CD4-positive, CD25-positive, alpha-beta regulatory T cell (primary cell): ENCODE measurements at places on chromosomes 6 and 20.
A peak's percentile ranks its signal among the peaks of the same experiment; 100 is the strongest.

DNA sequence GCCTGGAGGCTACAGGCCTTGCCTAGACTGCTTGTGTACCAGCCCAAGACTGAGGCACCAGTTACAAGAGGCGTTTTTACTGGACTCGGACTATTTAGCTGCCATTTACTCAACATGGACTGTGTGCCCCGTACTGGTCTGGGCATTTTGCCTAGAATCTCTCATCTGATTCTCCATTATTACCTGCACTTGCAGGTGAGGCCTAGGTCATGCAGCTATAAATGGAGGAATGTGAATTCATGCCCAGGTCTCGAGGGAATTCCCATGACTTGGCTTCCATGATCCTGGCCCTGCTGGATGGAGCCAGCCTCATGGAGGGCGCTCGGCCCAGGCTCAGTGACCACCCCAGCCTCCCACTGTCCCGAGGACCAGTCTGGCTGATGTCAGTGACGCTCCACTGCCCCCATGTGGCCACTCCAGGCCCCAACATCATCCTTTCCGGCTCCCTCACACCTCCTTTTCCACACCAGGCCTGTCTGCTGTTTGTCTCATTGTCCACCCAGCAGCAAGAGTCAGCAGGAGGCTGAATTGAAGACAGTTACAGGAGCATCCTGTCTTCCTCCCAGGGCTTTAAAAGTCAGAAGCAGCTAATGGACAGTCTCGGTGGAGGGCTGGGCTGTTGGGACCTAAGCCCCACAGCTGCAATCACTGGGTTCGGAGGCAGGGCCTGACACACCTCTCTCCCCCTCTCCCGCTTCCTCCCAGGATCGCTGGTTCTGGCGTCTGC, 8.7 kb downstream of the MMP24OS start:
- peak; percentile 40 for DNase-seq

DNA sequence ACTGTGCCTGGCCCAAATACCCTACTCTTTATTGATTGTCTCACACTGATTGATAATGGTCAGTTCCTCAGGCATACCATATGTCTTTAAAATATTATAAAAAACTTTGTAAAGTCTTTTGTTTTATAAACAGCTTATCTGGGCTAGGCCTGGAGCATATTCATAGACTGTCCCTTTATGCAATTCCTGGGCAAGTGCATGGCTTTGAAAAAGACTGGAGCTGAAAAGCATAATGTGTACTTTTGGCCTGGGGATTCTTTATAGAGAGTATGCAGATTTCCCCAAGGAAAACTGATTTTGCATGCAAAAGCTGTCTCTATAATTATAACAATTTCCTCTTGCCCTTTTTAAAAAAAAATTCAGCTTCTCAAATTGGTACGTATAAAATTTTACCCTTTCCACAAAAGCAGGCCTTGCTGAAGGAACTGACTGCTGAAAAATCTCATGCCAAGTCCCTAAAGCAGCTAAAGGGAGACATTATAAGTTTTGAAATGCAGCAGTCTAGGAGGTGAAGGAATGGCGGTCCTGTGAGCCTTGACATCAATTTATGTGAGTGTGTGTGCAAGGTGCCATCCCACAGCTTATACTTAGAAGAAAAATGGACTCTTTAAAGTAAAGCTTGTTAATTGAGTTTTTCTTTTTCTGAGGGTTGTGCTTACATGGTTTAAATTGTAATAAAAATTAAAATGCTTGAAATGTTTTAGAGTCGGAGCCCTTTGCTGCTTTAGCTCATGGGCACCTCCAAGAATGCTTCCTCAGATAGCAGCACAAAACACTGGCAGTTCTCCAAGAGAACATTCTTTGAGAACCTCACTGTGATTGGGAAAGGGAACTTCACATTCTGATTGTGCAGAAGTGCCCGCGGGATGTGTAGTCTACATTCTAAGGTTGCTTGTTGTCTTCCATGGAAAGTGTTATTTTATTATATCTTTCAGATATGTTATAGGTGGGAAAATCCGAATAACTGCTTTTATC, 43.9 kb downstream of the PLCB4 start:
- no peak for DNase-seq

DNA sequence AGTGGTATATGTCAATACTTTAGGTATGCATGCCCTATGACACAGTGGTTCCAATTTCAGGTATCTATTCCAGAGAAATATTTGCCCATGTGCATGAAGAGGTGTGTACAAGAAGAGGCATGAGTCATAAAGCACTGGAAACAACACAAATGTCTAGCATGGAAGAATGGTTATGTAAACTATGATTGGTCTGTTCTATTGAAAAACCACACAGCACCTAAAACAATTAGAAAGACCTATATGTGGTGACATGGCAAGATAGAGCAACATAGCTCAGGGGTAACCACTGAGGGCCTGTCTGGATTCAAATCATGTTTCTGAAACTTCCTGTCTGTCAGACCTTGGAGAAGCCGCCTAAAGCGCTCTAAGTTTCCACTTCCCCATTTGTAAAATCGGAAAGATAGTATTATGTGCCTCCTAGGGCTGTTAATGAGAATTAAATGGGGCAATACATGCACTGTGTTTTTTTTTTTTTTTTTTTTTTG, 76.0 kb upstream of the SHLD1 start:
- no peak for DNase-seq

DNA sequence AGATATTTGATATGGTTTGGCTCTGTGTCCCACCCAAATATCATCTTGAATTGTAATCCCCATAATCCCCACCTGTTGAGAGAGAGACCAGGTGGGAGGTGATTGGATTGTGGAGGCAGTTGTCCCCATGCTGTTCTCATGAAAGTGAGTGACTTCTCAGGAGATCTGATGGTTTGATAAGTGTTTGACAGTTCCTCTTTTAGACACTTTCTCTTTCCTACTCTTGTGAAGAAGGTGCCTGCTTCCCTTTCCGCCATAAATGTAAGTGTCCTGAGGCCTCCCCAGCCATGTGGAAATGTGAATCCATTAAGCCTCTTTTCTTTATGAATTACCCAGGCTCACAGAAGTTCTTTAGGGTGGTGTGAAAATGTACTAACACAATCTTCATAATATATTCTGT, 1404.0 kb upstream of the ADGRB3 start:
- DNase-seq: no peak

- no peak for DNase-seq
Measured at GRCh38 chr6:125509477-125509876, 207.7 kb upstream of the HDDC2 start.

DNA sequence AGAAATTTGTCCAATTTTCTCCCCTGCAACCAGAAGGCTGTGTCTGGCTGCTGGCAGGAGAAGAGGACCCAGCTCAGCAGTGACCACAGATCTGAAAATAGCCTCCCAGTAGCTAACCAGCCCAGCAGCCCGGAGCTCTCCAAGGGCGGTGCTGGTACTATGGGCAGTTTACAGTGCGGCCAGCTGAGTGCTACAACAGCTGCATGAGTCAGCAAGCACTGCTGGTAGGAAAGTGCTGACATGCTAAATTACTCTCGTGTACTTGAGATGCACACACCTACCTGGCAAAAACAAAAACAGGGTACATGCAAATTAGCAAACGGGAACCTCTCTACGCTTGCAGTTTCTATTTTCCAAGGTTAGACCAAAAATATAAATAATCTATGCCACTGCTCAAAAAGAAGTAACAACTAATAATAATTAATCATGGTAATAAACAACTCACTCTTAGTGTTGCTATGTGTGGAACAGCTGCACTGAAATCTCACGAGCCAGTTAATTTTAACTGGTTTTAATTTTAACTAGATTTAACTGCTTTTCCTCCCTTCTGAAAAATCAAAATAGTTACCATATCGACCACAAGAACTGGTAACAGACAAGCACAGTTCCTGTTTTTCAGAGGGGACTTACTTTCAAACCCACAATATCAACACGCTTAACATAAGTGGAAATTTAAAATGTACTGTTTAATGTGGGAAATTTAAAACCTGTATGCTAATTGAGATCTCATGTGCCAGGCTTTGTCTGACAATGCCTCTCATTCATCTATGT, 10.8 kb downstream of the BACH2 start:
- peak; percentile 79 for DNase-seq

GRCh38 chr6:111899531-111899930, 26.3 kb upstream of the FYN start:
- DNase-seq: no peak

GRCh38 chr6:147906361-147906760, 397.9 kb downstream of the SAMD5 start:
- no peak for DNase-seq

DNA sequence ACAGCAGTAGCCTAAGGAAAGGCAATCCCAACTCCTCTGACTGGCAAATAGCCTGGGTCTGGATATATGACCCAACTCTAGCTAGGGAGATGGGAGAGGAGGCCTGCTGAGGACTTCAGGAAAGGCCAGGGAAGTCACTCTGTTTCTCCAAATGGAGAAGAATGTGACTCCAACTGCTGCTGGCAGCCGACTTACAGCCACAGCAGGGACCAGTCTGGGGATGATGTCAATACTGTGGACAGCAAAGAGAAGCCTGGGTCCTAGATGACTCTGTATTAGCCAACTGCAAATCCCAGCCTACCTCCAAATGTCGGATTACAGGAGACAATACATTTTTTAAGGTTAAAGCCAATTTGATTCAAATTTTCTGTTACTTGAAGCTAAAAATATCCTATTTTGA, 232.6 kb downstream of the FOXC1 start:
- no peak for DNase-seq

- DNase-seq: no peak
Measured at GRCh38 chr6:46819561-46819960, 26.4 kb downstream of the MEP1A start.

GRCh38 chr20:39736434-39737327, 774.5 kb downstream of the DHX35 start:
- DNase-seq: no peak
